ENCODE measurements at places on chromosomes 5 and 9.

- DNase-seq = peak; percentile 13
These were observed 16.1 kb downstream of the SNX18 start for GRCh38 chr5:54533541-54534190.

- DNase-seq = no peak
These were observed 32.1 kb upstream of the GLRA1 start for GRCh38 chr5:151956725-151957124.

DNA sequence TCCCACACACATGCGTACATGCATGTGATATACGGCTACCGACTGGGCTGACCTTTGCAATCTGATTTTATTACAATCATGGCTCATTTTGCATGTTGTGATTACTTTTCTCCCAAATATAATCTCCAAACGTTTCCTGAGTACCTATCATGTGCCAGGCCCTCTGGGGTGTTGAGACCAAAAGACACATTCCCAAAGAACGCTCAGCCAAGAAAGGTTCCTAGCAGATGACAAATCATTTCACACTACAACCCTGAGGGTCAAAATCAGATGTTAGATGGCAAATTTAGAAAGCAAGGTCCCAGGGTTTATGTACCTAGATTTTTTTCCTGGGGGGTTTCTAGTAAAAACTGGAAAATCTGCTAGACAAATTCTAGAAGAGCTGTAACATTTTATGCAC is 32.4 kb upstream of the SLC25A51 start:
- no peak for DNase-seq

DNA sequence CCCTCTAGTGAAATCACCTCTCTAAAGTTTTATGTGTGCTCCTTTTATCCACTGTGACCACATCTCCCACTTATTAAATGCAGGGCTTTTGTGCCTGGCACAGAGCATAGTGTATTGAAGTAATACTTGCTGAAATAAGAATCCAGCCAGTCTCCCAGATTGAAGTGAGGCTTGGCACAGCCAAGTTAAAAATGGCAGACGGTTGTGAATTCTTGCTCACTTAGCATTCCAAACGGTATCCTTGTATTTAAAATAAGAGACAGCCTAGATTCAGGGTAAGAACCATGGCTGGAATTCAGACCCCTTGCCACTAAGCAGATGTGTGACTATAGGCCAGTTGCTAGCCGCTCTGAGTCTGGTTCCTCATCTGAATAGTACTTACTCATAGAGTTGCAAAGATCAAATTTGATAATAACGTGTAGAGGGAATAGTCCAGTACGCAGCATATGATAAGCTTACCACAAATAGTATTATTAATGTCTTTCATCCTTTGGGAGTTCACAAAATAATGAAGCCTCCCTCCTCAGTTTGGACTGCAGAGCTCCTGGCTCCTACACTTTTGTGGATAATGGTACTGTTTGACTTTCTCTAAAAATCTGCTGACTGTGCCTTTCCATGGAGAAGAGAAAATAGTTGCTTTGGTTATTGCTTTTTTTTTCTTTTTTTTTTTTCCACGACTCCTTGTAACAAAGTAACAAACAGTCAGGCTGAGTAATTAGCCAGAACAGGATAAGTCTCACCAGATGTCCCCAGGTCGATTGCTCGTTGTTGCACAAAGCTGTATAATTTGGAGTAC is 51.5 kb downstream of the FGF1 start:
- DNase-seq = no peak

GRCh38 chr9:90219548-90220118 is 423.0 kb downstream of the DIRAS2 start:
- no peak for DNase-seq

- peak; percentile 81 for DNase-seq
These were observed 417.9 kb downstream of the NR2F1-AS1 start for GRCh38 chr5:93163010-93163663.

DNA sequence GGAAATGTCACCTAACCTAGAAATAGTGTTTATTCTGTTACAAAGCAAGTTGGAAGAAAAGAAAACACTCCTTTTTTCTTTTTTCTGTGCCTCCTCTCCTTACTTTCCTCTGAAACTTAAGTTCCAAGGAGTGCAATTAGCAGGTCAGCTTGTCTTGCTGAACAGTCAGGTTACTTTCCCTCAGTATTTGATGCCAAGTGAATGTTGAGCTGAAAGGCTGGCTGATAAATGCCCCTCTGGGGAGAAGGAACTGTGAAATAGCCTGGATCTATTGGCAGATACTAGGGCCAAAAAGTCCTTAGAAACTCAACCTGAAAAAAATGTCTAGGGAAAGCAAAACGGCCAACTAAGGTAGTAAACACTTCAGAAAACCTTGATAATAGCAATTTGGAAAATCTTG is 43.6 kb downstream of the GRIA1 start:
- DNase-seq = no peak

- no peak for DNase-seq
These were observed 4.7 kb upstream of the TMEM141 start for GRCh38 chr9:136786451-136786850.

- DNase-seq = peak; percentile 30
These were observed 399.1 kb upstream of the PIK3R1 start for GRCh38 chr5:67816456-67816855.

GRCh38 chr9:78565481-78565880 is 268.6 kb downstream of the PSAT1 start:
- no peak for DNase-seq

- DNase-seq = peak; percentile 77
These were observed 65.2 kb upstream of the ADRA1B start for GRCh38 chr5:159851053-159851452.

DNA sequence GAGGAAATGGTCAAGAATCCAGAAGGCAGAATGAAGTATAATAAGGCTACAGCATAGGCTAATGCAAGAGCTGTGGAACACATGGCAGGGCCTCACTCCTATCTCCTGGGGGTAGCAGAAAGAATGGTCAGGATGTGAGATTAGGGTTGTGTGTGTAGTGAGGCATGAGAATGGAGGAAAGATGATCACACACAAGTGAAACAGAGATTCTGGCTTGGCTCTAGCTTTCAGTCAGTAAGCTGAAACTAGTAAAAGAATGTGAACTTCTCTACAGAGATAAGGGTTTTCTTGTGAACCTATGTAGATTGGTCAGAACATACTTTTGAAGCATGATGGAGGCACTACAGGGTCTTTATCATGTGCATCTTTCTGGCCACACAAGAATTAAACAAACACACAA is 298.8 kb downstream of the ASTN2 start:
- DNase-seq = no peak

DNA sequence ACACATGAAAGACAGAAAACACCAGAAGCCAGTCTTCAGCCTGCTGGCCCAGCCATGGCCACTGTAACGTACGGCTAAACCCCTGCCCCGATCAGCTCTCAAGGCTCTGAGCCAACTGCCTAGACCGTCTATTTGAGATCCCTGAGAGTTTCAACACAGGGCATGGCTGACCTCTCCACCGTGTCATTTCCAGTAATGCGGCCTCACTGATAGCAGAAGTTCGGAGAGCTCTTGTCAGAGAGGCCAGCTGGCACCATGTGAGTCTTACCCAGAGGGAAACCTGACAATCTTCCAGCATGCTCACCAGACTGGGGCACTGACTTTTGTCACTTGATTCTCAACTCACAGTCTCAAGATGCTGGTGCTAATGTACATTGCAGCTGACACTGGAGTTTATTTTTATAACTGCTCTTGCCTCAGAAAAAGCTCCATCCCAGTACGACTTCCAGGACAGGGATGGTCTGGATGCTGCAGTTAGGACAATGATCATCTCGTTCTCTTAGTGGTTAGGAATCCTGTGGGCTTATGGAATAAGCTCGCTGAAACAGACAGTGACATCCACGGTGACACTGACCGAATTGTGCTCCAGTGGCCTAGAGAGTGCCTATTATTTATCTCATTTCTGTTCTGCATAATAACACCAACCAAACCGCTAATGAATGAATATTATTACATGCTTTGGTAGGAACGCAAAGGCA is 372.7 kb downstream of the ICE1 start:
- no peak for DNase-seq

DNA sequence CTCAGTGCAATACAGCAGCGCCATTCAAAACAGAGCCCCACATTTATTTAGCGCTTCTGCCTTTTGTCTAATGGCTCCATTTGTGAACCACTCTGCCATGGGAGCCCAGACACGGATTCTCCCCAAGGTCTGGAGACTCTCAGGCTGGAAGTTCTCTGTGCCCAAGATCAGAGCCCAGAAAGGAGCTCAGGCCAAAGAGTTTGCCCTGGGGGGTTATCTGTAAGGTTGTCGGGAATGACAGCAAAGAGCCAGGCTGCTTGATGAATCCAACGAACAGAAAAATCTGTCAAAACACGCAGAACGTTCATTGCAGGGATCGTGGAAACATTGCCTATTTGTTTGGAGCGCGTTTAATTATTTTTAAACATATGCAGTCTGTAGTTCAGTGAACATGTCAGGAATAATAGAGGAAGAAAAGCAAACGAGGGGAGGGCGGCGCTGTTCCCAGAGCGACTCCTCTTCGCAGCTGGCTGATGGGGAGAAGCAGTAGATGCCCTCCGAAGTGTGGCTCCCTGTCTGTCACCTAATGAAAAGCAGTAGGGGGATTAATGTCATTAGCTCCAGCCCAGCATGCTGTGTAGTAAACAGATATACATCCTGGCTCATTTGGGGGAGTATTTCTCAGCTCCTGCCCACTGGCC is 464.9 kb upstream of the MPDZ start:
- no peak for DNase-seq

DNA sequence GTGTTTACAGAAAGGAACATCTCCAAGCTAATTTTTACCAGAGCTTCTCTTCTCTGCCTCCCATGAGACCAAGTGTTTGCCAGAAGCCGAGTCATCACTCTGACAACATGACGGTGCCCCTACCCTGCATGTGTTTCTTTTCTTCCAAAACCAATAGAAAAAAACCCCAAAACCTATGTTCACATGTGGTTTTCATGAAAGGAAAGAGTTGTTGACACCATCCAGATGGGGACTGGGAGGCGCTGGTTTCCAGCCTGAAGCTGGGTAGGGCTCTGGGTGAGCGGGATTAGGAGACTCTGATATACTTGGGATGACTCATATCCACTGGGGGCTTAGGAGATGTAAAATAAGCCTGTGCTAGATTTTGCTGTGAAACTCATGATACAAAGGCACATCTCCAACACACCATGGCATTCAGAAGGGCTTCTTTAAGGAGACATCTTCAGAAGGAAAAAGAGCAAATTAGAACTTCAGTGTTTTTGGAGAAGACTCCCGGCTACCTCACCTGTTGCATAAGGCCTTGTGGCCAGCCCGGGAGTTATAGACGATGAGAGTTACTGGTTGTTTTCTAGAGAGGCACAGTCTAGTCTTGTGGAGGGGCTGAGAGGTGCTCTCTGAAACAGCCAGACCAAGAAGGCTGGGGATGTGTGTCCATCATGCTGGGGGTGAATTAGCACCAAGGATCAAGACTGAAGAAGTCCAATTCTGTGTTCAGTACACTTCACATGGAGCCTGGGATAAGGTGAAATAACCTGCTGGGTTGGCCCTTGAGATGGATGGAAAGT is 108.9 kb upstream of the LHFPL2 start:
- DNase-seq = peak; percentile 25

DNA sequence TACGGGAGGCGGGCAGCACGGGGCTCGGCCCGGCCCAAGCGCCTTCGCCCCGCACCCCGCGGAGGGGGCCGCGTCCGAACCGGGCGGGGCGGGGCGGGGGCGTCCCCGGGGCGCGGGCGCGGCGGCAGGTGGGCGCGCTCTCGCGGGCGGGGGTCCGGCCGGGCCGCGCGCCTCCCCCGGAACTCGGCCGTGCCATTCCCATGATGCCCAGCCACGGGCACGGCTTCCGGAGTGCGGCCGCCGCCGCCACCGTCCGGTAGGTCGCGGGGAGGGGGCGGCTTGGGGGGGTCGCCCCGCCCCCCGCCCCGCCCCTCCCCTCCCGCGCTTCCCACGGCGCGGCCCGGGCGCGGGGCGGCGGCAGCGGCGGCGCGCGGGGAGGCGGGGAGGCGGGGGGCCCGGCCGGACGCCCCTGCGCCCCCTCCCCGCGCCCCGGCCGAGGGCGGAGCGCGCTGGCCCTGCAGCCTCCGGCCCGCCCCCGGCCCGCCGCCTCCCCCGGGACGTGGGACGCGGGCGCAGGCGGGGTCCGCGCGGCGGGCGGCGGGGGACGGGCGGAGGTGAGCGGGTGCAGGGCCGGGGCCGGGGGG is at the start of gene PPP1R26:
PPP1R26 (plus strand) TSS at position 314 of the 584 bp plus-strand sequence. CDS start 4,729 bp downstream, outside the sequence.
- peak; percentile 57 for DNase-seq

DNA sequence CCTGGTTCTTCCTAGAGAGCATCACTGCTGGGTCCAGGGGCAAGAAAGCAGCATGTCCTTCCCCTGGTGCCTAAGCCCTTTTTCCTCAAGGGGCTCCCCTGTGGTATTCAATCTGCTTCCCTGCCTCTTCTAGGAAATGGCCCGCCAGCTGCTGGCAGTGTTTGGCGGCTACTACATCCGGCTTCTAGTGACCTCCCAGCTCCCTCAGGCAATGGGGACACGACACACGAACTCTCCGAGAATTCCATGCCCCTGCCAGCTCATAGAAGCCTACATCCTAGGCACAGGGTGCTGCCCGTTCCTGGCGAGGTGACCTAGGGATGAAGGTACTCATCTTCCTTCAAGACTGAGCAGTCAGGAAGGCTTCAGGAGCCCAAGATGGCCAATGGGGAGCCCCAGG is 14.6 kb downstream of the TEX53 start:
- no peak for DNase-seq

- DNase-seq = no peak
These were observed 315.3 kb downstream of the GADD45G start for GRCh38 chr9:89920131-89920530.

DNA sequence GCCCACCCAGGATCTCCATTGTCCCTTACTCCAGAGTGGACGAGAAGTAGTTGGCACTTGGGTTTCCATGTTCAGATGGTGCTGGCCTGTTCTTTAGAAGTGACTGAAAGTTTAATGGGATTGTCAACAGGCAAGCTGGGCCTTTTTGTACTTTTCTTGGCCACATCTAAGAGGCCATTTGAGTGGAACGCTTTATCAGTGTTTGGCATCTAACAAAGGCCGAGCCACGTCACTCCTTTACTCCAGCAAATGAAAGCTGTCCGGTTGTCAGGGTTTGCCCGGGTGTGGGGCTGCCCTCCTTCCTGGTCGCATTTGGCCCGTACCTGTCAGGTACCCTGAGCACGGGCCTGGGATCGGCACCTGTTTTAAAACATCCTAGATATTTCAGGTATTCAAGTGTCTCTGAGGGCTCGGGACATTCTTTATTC is 71.5 kb downstream of the RCL1 start:
- DNase-seq = no peak

- DNase-seq = no peak
These were observed 14.0 kb downstream of the DDX46 start for GRCh38 chr5:134772461-134773125.

- DNase-seq = no peak
These were observed 38.6 kb downstream of the RANBP6 start for GRCh38 chr9:5976674-5977397.

DNA sequence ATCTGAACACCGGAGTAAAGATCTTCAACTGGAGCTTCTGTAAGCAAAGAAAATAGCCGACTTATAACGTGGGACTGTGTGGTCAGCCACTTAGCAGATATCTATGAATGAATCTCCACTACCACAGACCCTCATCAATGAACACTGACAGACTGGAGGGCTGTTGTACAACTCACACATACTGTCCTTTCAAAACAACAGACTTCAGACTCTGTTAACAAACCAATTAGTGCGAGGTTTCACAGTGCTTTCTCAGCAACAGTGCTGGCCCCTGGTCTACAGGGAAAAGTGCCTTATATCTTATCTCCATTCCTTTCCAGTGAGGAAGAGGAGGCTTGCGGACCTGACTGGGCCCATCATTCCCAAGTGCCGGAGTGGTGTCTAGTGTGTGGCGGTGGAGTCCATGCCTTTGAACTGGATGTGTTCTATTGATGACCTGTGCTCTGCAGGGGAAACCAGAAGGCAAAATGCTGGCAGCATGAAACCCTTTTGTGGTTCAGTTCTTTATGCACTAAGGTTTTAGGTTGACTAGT is 33.8 kb downstream of the TSTD2 start:
- no peak for DNase-seq

Data from kidney tubule cell (primary cell).